Activated T-cell treated with anti-CD3 and anti-CD28 coated beads, Interleukin-2, amount 50 U/mL, for 24 hours (primary cell): ENCODE measurements at places on chromosomes 16 and 17.

- DNase-seq: no peak
These were observed 23.5 kb downstream of the AATF start for GRCh38 chr17:36972186-36972700.

GRCh38 chr16:2273484-2273883 lies 5.6 kb upstream of the RNPS1 start:
- no peak for DNase-seq

DNA sequence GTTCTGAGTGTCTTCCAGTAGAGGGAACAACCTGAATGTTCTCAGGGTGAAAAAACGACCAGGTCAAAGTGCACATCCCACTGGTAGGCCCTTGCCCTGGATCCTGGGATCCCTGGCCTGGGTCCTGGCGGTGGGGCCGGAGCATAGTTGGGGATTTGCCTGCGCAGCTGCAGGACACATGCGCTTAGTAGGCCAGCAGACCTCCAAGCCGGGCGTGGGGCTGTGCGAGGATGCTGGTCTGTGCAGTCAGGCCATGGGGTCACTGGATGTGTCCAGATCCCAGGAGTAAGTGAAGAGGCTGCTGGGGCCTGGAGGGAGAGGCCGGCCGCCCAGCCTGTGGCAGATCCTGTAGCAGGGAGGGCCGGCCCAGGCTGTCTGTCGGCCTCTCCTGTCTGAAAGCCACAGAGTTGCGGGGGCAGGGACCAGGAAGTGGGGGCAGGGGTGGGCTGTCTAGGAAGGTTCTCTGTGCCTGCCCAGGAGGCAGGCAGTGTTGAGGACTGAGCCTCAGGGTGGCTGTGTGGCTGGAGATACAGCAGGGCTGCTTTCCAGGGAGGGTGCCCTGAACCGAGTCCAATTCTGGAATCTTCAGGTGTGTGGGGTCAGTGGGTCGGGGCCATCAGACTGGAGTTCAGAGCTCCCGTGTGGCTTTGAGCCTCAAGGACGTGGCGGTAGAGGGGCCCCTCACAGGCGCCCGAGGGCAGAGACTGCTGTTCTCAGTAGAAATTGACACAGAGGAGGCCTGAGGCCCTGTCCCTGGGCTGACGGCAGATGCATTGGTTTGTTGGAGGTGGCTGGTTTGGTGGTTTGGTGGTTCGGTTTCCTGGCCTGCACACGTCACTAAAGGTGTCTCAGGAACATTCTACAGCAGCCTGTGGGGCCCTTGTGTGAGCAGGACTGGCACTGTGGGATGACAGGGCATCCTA lies 17.2 kb upstream of the NUDT16L1 start:
- peak; percentile 74 for DNase-seq

DNA sequence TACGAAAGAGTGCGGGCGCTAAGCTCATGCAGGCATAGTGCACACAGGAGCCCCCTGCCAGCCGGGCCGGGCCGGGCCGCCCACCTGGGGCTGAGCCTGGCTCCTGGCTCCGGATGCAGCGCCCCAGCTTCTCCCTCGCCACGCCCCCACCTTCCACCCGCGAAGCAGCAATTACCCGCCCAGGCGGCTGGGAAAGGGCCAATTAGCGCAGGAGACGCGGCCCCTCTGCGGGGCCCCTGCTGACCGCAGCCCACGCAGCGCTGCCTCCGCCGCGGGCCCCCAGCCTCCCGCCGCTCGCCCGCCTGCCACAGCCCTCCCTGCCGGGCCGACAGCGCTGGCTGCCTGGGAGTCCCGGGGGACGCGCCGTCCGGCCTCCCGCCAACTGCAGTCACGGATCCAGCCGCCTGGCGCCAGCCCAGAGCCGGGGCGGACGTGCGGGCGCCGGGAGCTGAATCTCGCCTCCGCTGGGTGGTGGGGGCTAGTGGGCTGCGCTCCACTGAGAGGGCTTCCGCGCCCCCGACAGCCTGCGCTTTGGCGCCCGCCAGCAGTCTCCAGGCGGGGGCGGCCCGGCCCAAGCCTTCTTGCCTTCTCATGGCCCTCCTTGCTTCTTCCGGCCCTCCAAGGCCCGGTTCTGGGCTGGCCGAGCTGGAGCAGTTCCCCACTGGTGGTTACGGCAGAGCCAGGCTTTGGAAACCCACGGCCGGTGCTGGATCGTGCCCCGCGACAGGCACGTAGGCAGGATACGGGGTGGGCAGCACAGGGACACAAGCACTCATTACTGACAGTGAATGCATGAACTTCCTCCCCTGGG lies 14.9 kb upstream of the CBFB start:
- peak; percentile 82 for DNase-seq

- peak; percentile 19 for DNase-seq
These were observed 13.3 kb upstream of the SPOP start for GRCh38 chr17:49691086-49691676.

GRCh38 chr17:77163511-77164280 lies 22.9 kb downstream of the SEC14L1 start:
- no peak for DNase-seq

- no peak for DNase-seq
These were observed 30.1 kb upstream of the GAA start for GRCh38 chr17:80071116-80071841.

- no peak for DNase-seq
These were observed 13.2 kb downstream of the KCNJ12 start for GRCh38 chr17:21389394-21389793.

DNA sequence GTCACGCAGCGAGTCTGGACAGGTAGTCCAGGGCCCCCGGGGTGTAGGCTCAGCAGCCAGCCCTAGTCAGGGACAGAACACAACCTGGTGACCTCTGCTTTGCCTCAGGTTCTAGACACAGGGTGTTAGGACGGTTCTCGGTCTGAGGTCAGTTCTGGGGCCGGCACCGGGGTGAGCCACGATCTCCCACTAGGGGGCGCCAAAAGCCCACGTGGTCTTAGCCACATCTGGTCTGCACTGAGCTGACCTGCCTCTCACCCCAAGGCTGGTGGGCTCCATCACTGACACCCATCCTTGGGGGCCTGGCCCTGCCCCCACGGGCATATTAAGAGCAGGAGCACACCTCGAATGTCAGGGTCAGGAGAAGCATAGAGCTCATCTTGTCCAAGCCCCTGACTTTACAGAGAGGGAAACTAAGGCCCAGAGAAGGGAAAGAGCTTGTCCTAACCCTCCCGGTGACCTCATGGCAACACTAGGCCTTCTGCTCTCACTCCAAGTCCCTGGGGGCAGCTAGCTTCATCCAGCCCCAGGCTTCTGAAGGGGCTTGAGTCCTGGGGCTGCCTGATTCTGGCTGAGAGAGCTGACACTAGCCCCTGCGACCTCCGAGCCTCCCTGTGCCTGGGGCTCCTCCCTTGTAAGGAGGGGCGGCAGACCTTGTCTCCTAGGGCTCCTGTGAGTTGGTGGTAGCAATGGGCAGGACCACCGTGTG lies 9.0 kb downstream of the SLC5A10 start:
- peak; percentile 90 for DNase-seq

GRCh38 chr16:15932939-15933338 lies 16.5 kb upstream of the ABCC1 start:
- no peak for DNase-seq

DNA sequence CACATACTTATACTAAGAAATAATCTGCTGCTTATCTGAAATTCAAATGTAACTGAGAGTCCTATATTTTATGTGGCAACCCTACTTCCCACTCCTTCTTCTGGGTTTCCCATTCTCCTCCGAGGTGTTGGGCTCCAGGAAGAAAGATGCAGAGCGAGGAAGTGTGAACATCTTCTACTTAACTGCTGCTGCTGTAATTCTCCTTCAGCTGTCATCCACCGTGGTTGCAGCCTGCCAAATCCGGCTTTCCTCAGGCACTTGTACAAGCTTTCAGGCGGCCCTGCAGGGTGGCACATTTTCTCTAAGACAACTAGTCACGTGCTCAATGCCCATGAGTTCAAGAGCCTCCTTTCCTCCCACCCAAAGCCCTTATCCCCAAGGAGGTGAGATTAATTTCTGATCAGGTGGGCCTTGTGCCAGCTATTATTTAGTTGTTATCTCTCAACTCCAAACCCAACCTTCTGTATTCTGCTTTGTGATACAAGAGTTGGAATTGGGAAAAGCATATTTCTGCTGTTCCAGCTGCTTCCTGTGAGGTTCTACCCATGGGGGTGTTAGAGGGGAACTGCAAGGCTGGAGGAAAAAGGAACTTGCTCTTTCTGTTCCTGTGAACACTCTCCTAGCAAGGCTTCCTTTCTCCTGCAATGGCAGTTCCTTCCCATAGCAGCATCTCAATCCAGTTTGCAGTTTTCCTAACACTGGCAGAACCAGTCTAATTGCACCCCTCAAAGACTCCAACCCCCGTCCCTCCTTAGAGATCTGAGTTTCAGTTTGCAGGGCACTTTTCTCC lies 67.6 kb upstream of the RBBP6 start:
- no peak for DNase-seq

DNA sequence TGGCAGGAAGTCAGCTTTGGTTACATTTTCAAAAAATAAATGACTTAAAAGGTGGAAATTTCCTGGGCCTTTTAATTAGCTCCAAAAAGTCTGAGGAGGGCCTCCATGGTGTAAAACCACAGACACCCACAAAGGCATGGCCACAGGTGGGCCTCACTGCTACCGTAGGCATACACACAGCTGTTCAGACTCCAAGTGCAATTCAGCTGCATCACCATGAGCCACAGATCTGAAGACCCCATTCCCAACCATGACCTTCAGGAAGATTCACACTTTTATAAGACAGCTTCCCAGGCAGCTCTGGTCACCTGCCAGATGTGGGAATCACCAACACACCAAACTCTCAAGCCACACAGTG lies 20.6 kb downstream of the CSNK2A2 start:
- DNase-seq: no peak

DNA sequence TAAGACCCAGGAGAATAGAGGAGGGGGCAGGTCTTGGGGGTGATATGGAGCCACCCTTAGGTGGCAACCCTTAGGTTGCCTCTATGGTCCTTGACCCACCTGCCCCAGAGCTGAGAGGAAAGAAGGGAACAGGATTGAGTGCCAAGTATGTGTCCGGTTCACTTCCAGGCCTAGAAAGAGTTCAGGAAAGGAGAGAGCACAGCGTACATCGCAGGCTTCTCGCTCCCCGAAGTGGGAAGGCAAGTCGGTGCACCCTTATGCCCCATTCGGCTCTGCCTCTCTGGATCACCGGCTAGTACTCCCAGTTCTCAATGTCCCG lies 631 bp downstream of the SP6 start:
- DNase-seq: no peak

GRCh38 chr16:4110065-4110464 lies 6.2 kb downstream of the ADCY9 start:
- DNase-seq: no peak

- DNase-seq: no peak
These were observed 178.7 kb downstream of the GRIN2A start for GRCh38 chr16:10003486-10003885.

- no peak for DNase-seq
These were observed 5.1 kb downstream of the BPTF start for GRCh38 chr17:67830440-67830839.

DNA sequence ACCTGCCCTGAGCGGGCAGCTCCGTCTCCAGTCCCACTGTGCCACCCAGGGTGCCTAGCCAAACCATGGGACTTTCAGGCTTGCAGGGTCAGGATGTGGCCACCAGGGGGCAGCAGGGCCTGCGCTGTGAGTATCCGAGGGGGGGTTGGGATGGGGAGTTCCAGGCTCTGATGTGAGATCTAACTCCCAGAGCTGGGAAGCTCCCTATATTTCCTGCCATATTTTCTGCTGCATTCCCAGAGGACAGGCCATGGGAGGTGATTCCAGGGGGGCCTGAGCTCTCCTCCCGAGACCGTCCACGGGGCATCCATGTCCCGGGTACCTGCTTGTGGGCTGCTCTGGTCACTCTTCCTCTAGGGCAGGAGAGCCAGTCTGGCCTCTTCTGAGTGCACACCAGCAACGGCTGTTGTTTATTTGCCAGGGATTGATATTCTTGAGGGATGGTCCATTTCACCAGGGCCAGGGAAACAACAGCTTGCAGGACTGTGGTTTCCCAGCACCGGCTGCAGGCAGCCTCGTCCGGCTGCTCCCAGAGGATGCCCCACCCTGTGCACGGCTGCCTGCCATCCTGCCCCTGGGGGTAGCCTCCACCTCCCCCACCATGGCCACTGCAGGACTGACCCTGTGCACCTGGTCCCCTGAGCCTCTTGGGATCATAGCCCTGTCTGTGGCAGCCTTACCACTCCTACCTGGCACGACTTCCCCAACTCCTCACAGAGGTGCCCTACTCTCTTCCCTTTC lies 1.2 kb downstream of the GPR142 start:
- DNase-seq: peak; percentile 84

- no peak for DNase-seq
These were observed 5.3 kb downstream of the SHPK start for GRCh38 chr17:3630781-3631180.

DNA sequence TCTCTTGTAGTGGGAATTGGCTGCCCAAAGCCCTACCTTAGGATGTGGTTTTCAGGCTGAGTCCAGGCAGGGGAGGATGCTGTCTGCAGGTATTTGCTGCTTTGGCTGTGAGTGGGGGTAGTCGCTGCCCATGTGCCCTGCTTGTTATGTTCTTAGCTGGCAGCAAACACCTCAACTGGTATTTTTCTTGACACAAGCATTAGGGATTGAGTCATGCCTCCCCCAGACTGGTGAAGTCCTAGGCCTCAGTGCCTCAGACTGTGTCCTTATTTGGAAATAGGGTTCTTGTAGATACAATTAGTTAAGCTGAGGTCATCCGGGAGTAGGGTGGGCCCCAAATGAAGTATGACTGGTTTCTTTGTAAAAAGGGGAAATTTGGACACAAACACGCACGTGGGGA lies 808.3 kb upstream of the EEF2KMT start:
- DNase-seq: no peak

DNA sequence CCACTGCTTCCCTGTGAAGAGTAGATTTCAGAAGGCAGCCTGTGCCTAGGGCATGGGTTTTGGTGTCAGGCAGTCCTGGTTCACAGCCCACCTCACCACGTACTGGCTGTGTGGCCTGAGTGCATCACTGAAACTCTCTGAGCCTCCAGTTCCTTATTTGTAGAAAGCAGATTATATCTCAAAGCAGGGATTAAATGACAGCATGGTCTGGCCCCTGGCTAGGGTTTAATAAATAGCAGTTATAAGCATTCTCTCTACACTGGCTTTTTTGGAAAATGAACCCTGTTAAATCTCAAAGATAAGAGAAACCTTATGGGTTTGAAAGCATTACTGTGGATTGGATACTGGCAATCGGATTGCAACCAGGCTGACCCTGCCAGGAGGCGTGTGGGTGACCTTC lies 2.9 kb upstream of the MT1M start:
- DNase-seq: no peak

- peak; percentile 96 for DNase-seq
These were observed 5.3 kb downstream of the RNF166 start for GRCh38 chr16:88700636-88701482.

- no peak for DNase-seq
These were observed 7.3 kb upstream of the SLC5A10 start for GRCh38 chr17:18944646-18945045.

- DNase-seq: no peak
These were observed 58.3 kb downstream of the USP32 start for GRCh38 chr17:60333628-60334031.

GRCh38 chr16:84819644-84820304 lies at the start of gene CRISPLD2:
CRISPLD2 (plus strand) TSS chr16:84819985; CDS start chr16:84838496, 18,511 bp downstream.
- DNase-seq: peak; percentile 89

DNA sequence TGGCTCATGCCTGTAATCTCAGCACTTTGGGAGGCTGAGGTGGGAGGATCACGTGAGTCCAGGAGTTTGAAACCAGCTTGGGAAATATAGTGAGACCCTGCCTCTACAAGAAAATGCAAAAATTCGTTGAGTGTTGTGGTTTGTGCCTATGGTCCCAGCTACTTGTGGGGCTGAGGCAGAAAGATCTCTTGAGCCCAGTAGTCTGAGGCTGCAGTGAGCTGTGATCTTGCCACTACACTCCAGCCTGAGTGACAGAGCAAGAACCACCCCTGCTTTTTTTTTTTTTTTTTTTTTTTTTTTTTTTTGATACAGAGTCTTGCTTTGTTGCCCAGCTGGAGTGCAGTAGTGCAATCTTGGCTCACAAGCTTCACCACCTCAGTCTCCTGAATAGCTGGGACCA lies 34.0 kb downstream of the ITGB3 start:
- DNase-seq: no peak
